Caki2 (cell line): ENCODE measurements at places on chromosomes 5 and 9. TPM values are rescaled to one million over a fixed set of nuclear protein-coding genes. Genes with fewer than 3 reads are reported as not detected.

The SV2C gene
- total RNA-seq = not detected in 2 replicates

DNA sequence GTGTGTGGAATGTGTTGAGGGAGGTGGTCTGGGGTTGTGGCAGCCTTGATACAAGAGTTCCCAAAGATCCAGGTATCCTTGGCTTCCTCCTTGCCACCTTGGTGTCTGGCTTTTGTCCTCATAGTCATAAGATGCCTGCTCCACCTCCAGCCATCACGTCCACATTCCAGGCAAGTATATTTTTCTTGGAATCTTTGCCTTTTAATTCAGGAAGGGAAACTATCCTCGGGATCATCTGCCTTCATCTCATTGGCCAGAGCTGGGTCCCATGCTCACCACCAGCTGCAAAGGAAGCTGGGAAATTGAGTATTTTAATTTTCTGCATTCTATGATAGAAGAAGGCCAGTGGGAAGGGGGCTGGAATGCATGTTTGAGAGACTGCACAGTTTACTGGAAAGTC, 186.7 kb downstream of the C9orf50 start:
- DNase-seq = no peak

GRCh38 chr9:107744873-107745272, 255.3 kb upstream of the KLF4 start:
- DNase-seq = no peak

GRCh38 chr5:167177736-167178135, 1113.7 kb upstream of the WWC1 start:
- no peak for DNase-seq

The PLAC8L1 gene
- total RNA-seq = not detected in 2 replicates

DNA sequence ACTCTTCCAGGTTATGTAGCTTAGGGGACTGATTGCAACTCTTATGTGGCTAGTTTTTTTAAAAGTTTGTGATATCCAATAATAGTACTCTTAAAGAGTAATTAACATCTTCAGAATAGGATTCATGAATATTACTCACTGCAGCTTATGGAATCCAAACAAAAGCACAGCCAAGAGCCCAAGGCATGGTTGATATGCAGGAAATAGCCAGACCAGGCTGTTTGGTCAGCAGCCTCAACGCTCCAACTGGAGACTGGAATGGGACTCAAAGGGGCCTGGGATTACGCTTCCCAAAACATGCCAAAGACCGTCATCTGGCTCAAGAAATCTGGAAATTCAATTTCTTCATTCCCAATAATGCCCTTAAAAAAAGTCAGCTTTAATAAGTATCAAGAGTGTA, 268.6 kb downstream of the SEC61B start:
- no peak for DNase-seq

DNA sequence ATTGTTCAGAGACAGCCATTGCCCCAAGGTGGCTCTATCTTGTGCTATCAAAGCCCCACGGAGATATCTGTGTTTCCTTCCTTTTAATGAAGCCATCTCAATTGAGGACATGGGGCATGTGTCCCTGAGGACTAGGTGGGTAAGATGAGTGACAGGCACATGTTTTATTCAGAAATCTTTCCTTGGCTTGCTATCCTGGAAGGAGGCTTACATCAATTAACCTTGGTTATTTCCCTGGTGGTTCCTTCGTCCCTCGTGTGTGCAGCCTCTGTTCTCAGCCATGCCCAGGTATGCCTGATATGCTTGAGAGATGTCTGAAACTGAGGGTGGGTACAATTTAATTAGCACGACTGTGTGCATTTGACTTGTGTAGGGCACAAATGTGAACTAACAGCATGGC, 102.2 kb upstream of the TUT7 start:
- DNase-seq = no peak

The CCDC152 gene
- total RNA-seq = not detected in 2 replicates

The F2RL1 gene
- 10.7 and 11.9 TPM in 2 replicates for total RNA-seq

DNA sequence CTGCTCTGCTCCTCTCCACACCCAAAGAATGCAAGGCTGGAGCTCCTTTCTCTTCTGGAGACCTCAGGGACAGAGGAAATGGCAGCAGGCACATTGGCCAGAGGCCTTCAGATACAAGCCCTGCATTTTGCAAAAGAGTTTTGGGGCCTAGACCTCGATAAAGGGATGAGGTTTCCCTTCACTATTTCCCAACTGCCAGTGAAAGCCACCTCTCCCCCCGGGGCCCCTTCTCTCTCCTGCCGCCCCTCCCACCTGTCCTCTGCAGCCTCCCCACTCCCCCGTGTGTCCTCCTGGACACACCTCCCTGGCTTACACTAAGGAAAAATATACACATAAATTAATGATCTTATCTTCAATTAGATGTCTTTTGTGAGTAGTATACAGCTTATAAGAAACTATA, 21.3 kb upstream of the LMNB1 start:
- DNase-seq = no peak

DNA sequence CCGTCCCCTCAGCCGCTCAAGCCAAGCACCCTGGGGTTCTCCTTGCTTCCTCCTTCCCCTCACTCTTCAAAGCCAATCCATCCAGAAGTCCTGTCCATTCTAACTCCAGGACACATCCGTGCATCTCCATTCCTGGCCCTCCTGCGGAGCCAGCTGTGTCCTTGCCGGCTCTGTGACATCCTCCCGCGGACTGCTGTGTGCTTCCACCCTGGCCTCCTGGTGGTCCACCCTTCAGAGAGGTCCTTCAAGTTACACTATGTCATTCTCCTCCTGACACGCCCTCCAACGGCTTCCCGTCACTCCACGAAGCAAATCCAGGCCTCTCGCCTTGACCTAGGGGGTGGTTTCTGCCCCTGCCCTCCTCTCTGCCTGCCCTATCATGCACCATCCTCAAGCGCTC, 13.0 kb upstream of the SCGB3A1 start:
- no peak for DNase-seq

DNA sequence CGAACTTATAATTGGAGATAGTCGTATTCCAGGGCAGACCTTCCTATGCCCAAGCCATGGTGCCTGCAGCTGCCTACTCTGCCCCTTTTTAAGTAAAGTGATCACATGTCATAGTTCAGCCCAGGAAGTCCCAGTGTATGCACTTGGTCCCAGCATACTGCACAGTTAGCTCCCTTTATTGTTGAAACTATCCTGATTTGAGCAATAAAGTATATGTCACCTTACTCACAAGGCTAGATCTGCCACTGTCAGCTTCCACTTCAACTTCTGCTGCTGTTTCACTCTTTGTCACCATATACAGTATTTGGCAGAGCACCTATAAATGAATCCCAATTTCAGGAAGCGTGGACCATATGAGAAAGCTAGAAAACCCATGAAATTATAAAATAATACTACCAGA, 103.8 kb upstream of the PTGER4 start:
- DNase-seq = no peak

The MED27 gene
- 31.9 and 72.8 TPM in 2 replicates for total RNA-seq

The RRAGA gene
- 101 and 103 TPM in 2 replicates for total RNA-seq

DNA sequence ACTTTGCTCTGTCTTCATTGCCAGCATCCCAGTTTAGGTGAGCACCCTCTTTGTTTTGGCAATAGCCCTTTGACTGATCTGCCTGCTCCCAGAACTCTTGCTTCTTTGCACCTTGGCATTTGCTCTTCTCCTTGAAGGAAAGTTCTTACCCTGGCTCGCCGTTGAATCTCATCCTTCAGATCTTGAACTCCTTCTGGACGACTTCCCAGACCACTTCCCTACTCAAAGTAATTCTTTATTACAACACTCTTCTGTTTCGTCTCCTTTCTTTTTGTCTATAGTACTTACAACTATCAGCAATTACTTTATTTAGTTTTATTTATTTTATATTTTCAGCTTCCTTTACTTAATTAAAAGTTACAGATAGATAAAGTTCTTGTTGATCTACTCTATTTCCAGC, 1510.1 kb downstream of the MAT2B start:
- DNase-seq = no peak

The NSMF gene
- total RNA-seq = 33.8 and 41.5 TPM in 2 replicates

The TAF11L10 gene
- not detected in 2 replicates for total RNA-seq

The NRG2 gene
- 0.96 and 6.8 TPM in 2 replicates for total RNA-seq

The RASA1 gene
- total RNA-seq = 2.5 and 9.6 TPM in 2 replicates

DNA sequence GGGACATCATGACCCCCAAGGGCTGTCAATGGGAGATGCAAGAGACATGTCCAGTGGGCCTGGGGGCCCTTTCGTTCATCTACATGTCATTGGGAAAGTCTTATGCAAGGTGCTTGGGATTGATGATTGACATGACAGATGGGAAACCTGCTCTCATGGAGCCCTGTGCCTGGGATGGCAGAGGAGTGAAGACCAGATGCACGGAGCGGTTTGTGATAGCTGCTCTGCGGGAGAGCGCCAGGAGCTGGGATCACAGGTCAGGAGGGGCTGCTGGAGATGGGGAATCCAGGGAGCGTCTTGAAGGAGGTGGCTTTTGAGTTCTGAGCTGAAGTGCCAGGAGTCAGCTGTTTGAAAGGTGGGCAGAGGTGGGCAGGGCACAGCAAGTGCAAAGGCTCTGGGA, 104.3 kb downstream of the FGF18 start:
- no peak for DNase-seq

DNA sequence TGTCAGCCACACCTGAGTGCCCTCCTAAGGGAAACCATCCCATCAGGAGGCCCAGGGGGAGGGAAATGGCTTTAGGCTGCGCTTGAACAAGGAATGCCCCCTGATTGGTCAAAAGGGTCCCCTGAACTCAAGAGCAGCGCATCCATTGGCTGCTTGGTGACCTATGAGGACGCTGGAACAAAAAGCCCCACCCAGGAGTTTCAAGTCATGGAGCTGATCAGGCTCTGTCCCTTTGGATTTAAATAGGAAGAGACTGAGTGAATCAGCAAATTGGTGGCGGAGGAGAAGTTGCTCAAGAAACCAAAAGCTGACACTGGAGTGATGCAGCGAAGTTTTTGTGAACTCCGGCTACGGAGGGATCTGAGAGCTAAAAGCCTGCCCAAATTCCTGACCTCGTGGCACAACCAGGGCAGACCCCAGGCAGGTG, 66.7 kb downstream of the SMIM23 start:
- DNase-seq = peak; percentile 52

DNA sequence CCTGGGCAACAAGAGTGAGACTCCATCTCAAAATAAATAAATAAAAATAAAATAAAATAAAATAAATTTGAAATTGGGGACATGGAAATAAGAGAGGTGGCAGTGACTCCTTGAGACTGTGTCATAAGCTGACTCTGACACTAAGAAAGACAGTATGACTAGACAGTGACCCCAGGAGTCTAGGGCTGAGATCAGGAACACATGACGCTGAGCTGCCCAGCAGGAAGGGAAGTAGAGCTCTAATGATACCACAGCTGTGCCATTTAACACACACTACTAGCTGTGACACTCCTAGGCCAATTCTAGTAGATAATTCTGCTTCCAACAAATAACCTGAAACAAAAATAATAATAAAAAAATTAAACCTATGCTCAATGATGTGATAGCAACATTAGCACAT, 293.0 kb downstream of the SEC61B start:
- DNase-seq = no peak

The TGFBI gene
- 298 and 340 TPM in 2 replicates for total RNA-seq

- DNase-seq = peak; percentile 2
These were observed 45.5 kb downstream of the HTR1A start for GRCh38 chr5:63916786-63917185.

The SMU1 gene
- 23.4 and 27.3 TPM in 2 replicates for total RNA-seq

DNA sequence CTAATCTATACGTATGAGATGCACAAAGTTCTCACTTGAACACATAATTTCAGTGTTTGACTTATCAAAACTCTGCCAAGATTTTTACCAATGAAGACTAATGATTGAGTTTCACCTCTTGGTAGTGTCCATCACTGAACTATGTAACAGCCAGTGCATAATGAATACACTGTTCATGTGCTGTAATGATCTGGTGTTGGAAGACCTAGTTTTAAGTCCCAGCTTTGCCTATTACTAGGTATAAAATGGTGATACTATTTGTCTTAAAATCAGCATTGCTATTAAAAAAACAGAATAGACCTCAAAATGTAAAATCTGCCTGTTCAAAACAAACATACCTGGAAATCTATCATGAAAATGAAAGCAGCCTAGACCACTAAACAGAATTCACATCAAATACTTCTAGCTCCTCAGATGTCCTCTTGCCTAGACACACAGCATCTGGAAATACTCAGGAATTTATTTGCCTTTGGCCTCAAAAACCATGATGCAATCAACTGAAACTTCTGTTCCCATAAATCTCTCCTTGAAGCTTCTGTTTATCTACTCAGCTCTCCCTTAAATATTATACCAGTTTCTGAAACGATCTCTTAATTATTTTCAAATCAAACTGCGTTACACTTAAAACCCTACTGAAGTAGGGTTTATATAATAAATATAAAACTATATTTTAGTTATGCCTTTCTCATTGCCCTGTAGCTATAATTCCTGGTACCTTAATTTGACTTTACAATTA, 38.1 kb downstream of the MRPS27 start:
- DNase-seq = no peak

DNA sequence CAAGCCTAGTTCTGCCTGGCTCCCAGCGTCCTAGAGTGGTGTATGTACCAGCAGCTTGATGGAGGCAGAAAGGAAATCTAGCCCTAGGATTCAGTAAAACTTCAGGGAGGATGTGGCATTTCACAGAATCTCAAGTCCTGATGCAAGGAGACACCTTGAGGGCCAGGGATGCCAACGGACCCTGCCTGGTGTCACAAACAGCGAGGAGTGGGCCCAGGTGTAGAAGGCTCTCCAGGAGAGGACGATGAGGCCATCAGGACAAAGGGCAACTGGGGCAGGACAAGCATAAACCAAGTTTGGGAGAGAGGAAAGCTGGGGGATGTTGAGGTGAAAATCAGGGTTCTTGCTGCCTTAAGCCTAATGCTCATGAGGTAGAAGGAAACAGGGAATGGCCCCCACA, 82.1 kb upstream of the SLC25A51 start:
- DNase-seq = no peak

- no peak for DNase-seq
These were observed 213.2 kb downstream of the GABBR2 start for GRCh38 chr9:98495530-98495929.

DNA sequence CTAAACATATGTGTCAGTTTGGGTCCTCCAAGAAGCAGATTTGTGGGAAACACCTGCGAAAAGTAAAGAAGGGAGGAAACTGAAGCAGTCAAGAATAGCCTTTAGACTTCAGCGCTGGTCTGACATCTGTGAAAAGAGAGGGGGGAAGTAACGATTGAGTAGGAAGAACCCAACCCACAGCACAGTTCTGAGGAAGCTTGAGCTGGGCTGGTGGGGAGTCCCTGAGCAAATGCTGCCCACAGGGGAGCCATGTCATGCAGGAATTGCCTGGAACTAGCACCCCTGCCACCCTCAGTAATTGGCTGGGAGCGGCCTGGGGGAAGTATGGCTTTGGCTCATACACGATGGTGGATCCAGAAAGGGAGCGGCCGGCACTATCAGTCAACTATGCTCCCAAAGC, 20.6 kb downstream of the FAM240B start:
- no peak for DNase-seq

DNA sequence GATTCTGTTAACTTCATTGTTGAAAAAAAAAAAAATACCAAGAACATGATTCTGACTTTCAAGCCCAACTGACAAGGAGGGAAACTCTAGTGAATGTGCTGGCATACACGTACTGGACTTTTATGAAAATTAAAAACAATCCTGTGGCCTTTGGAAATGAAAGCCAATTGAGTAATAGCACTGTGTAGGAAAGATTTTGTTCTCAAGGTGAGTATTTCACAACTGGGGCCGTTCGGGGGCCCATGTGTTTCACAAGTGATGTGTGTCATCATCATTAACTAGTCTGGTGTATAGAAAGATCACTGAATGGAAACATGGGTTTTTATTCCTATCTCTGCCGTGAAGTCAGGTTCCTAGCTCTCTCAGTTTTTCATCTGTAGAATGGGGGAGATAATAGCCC, 605.0 kb upstream of the CLINT1 start:
- no peak for DNase-seq

The ATP10B gene
- total RNA-seq = not detected in 2 replicates

GRCh38 chr5:56569076-56569475, 246.3 kb upstream of the MAP3K1 start:
- no peak for DNase-seq
